ENCODE measurements at places on chromosomes 1 and 21.

DNA sequence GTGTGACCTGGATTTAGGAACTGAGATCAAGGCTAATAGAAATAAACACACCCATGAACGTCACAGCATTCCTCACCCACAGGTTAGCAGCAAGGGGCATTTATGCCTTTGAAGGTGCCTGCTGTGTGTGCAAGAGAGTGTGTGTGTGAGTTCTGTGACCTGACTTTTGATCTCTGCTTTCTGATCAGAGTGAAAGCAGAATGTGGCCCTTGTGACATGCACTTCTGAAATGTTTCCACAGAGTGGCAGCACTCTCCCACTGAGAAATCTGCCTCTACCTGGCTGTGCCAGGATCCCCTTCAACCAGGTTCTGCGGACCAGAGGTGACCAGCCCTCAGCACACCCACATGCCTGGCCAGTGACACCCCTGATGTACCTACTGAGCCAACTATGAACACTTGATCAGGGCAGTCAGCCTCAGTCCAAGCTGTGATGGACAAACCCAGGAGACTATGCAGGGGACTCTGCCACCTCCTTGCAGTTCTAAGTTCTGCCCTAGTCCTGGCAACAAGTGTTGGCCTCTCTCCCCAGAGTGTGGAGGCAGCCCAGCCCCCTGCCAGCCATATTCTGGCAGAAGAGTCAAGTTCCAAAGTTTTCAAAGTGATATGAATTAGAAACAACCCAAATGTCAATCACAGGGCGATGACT, 41.0 kb downstream of the RXRG start:
- DNase-seq: peak; percentile 18

DNA sequence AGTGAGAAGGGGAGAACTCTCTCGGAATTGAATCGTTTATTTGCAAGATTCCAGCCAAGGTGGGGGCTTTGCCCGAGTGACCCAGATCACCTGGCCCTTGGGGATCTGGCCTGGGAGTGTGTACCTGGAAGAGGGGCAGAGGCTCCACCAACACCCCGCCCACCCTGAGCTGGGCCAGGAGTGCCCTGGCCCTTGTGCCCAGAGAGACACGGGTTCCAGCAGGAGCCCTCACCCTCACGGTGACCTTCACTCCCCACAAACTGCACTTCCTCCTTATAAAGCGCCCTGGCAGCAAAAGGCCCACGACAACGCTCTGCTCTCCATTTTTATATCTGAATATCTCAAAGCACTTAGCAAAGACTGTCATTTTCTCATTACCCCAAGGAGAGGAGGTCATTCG, 16.6 kb downstream of the CASZ1 start:
- no peak for DNase-seq

GRCh38 chr1:236149003-236149595, 6.8 kb downstream of the GPR137B start:
- DNase-seq: no peak

GRCh38 chr21:36603221-36603620, 95.7 kb upstream of the SIM2 start:
- no peak for DNase-seq

GRCh38 chr1:228833911-228834688, 98.8 kb downstream of the RHOU start:
- no peak for DNase-seq

GRCh38 chr1:12009318-12009947, 9.9 kb upstream of the MIIP start:
- no peak for DNase-seq

DNA sequence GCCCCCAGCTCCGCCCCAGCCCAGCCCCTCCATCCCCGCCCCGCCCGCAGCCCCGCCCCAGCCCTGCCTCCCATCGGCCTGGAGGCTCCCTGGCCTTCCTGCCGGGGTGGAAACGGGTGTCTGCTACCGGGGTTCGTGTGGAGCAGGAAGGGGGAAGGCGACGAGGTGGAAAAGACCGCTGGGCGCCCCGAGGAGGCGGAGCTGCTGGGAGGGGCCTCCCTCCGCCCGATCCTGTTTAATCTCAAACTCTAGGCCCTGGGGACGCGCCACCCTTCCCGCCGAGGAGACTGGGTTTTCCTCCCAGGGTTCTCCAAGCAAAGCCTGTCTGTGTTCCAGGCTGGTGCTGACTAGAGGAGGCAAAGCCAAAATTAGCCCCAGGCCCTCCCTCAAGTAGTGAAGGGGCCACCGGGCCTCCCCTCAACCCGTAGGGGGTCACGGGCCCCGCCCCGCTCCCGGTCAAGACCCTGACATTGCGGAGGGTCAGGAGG, 16.2 kb upstream of the TTLL10 start:
- DNase-seq: peak; percentile 82

- peak; percentile 24 for DNase-seq
Observed at GRCh38 chr1:39409055-39409816, 82.2 kb upstream of the BMP8A start.

DNA sequence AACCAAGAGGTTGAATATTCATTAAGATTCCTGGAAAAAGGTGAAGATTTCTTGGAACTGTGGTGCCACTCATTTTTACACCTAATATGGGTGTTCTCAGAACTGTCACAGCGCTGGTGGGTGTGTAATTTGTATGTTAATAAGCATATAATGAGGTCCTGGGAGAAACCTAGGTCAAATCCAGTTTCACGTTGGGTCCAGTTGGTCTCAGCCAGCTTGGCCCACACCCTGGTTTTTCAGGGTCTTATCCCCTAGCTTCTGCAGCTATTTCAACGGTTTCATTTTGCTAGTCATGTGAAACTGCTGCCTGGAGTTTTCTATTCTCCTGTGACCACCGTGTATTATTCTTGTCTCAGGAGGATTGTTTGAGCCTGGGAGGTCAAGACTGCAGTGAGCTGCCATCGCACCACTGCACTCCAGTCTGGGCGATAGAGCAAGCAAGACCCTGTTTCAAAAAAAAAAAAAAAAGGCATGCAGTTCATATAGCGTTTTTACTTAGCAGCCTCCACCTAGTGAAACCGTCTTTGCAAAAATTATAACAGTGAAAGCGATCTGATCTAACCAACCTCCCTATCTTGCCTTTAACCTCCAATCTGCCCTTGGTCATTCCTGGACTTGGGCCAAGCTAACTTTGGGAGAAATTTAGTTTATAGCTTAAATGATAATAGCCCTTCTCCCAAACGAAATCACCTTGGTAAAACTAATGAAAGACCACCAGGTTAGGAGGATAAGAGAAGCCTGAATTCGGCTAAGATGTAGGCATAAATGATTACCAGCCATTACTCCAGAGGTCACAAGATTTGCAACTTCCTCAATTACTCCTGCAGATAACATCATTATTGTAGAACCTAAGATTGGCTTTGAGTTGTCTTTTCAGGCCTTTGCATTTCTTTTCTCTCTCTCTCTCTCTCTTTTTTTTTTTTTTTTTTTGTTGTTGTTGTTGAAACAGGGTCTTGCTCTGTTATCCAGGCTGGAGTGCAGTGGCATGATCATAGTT, 44.0 kb downstream of the PTAFR start:
- DNase-seq: no peak

- DNase-seq: no peak
Observed at GRCh38 chr1:206713070-206713469, 28.4 kb downstream of the MAPKAPK2 start.

DNA sequence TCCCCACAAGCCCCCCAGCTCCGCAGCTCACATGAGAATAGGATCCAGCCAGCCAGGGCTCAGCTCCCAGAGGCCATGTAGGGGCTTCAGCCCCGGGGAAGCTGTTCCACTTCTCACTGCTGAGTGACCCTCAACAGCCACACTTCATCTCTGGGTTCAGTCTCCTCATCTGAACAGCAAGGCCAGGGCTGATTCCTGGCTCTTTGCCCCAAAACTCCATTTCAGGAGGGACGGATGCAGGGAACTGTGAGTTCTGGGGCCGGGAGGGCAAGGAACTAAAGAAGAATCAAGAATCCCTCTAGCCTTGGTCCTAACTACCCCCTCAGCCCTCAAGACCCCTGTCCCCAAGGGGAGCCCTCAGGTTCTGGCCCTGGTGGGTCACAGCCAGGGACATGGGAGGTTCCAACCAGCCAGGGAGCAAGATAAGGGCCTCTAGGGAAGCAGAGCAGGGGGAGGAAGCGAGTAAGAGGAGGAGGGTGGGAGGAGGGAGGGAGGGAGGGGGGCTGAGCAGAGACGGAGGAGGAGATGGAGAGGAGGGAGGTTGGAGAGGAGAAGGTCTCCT, 13.1 kb downstream of the SDC3 start:
- no peak for DNase-seq

GRCh38 chr1:11893907-11894251, 32.3 kb downstream of the KIAA2013 start:
- DNase-seq: peak; percentile 64

- DNase-seq: no peak
Observed at GRCh38 chr1:10451287-10451686, 1.5 kb downstream of the CORT start.

DNA sequence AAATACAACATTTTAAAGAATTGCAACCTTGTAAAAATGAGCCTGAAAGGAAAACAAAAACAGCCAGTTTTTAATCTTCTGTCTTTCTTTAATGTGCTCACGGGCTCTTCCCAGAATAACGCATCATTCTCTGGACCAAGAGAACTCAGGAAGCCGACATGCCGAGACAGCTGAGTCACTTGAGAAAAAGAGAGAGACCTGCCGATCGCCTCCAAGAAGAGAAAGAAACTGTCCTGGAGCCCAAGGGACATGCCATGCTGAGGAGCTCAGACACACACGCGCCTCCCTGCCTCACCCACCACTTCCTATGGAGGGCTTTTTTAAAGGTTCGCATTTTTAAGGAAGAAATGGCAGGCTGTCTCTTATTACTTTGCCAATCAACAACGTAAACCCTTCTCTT, 176.4 kb downstream of the ZNF281 start:
- DNase-seq: no peak

- DNase-seq: no peak
Observed at GRCh38 chr1:30609336-30609998, 113.9 kb downstream of the MATN1 start.

- DNase-seq: no peak
Observed at GRCh38 chr21:44714905-44715304, 3.5 kb upstream of the TSPEAR start.

DNA sequence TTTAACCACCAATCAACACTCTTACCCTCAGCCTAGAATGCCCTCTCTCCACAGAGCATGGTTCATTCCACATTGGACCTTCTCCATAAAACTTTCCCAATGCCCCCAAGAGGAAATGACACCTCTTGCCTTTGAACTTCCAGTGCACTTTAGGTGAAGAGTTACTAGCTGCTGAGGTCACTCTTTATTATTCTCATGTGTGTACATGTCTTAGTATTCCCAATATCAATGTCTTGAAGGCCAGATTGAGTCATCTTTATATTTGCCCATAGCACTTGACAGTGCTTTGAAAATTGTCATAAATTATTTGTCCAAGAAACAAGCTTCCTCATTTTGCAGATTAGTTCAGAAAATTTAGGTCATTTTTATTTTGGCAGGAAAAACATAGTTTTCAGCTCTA, 8.1 kb upstream of the DNASE2B start:
- no peak for DNase-seq

- peak; percentile 85 for DNase-seq
Observed at GRCh38 chr1:226608699-226609505, 60.3 kb downstream of the STUM start.

DNA sequence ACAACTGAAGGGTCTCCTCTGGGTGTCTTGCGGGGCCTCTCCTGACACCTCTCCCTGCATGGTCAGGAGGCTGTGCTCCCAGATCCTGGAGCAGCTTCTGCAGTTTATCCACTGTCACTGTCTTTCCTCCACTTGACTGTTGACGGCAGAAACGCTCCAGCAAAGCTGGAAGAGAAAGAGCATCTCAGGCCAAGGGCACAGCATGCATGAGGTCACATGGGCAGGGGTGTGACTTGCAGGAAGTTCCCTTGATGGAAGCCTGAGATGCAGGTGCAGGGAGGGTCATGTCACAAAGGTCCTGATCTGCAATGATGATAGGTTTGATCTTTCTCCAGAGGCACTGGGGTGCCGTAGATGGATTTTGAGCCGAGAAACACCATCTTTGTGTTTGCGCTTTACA, 23.3 kb downstream of the SLC44A3 start:
- no peak for DNase-seq

DNA sequence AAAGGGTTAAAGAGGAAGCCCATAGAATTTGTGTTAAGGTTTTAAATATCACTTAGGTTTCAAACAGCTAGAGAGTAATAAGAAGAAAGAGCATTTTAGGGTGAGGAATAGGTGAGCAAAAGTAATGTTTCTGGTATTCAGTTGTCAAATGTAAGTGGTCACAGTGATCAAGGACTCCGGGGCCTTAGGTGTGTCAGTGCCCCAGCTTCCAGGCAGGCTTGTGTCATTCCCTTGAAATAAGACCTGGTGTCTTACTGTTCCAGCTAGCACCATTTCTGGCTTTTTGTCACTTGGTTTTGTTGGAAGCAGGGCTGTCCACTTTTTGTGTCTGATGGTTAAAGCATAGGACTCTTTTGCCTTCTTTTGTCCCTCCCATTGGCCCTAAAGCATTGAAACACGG, 69.6 kb downstream of the DYRK1A start:
- no peak for DNase-seq

- no peak for DNase-seq
Observed at GRCh38 chr1:3062616-3063378, 6.2 kb upstream of the PRDM16 start.

- no peak for DNase-seq
Observed at GRCh38 chr1:116256286-116256649, 116.8 kb upstream of the ATP1A1 start.

DNA sequence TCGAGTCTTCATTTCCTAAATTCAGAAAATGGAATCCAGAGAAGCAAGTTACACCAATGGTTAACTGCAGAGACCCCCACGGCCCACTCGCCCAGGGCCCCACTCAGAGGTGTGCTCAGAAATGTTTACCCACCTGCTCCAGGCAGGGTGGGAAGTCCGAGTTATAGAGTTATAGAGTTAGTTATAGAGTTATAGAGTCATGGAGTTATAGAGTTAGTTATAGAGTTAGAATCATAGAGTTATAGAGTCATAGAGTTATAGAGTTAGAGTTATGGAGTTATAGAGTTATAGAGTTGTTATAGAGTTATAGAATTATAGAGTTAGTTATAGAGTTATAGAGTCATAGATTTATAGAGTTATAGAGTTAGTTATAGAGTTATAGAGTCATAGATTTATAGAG, 31.7 kb downstream of the UBASH3A start:
- no peak for DNase-seq

DNA sequence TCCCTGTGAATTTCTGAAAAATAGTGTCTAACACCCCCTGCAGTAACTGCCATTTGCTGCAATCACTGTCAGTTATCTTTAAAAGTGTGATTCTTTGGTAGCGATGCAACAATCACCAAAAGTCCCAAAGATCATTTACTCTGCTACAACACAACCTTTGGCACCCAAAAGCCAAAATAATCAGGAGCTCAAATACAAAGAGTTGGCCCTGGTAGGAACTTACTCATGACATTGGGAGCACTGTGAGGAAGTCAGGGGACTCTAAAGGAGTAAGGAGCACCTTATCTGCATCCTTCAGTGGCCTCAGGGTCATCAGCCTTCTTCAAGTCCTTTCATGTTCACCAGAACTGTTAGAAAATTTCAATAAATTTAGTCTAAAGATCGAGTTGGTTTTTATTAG, 54.6 kb downstream of the SLC16A1 start:
- no peak for DNase-seq

- no peak for DNase-seq
Observed at GRCh38 chr1:238177960-238178645, 287.4 kb upstream of the ZP4 start.
